Ascending aorta (tissue), 2 donors: ENCODE measurements at places on chromosomes 7 and 10.

- no peak overlapping the region for H3K4me3 ChIP-seq
- no peaks in the 10 kb centered on the region for H3K36me3 ChIP-seq
- H3K4me1 ChIP-seq, result no peaks in the 10 kb centered on the region
- no peaks in the 10 kb centered on the region for H3K27me3 ChIP-seq
- no peak for DNase-seq
These were observed 402.0 kb upstream of the RNF32 start for GRCh38 chr7:156238366-156239133.

- no peak for DNase-seq
- H3K27ac ChIP-seq, result no peak overlapping the region
- no peak overlapping the region for H3K4me3 ChIP-seq
- H3K27me3 ChIP-seq, result no peaks in the 10 kb centered on the region
- no peaks in the 10 kb centered on the region for H3K4me1 ChIP-seq
- H3K36me3 ChIP-seq, result peaks cover 48% of the 10 kb centered on the region
These were observed 34.0 kb downstream of the DLD start for GRCh38 chr7:107924841-107925504.

GRCh38 chr7:39453743-39454355 lies 112.4 kb upstream of the YAE1 start:
- no peak overlapping the region for H3K4me3 ChIP-seq
- no peaks in the 10 kb centered on the region for H3K4me1 ChIP-seq
- no peak overlapping the region for H3K27ac ChIP-seq
- H3K27me3 ChIP-seq, result no peaks in the 10 kb centered on the region

DNA sequence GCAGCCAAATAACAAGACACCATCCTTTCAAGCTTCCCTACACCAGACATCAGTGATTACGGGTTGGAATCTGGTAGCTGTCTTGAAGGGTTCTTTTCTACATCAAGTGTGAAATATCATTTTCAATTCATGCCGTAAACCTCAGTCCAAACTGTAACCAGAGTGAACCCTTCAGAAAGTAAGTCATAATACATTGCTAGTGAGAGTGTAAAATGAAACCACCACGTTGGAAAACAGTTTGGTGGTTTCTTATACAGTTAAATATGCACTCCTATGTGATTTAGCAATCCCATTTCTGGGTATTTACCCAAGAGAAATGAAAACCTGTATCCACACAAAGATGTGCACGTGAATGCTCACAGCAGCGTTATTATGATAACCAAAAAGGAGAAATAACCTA lies 25.6 kb upstream of the ZC3HAV1L start:
- no peaks in the 10 kb centered on the region for H3K4me1 ChIP-seq
- no peak overlapping the region for H3K4me3 ChIP-seq
- H3K27me3 ChIP-seq, result no peaks in the 10 kb centered on the region
- DNase-seq, result no peak

- H3K27me3 ChIP-seq, result no peaks in the 10 kb centered on the region
- H3K4me1 ChIP-seq, result no peaks in the 10 kb centered on the region
- H3K27ac ChIP-seq, result no peak overlapping the region
- no peak overlapping the region for H3K4me3 ChIP-seq
These were observed 1334.9 kb upstream of the CELF2 start for GRCh38 chr10:9682802-9683201.

DNA sequence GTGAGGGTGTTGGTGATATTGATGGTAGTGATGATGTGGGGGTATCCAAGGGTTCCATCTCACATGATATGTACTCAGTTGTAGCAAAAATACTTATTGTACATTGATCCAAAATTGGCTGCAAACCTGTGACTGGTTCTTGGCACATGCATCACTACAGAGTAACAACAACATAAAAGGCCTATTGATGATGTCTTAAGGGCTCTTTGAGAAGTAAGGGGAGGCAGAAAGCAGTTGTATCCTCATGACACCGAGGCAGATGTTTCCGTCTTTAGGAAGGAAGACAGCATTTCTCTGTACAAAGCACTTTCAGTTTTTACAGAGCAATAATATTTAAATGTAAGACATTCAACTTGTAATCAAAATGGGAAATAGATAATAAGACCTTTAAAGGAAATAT lies 34.5 kb downstream of the NRG3 start:
- no peak for DNase-seq
- H3K36me3 ChIP-seq, result no peaks in the 10 kb centered on the region
- H3K27me3 ChIP-seq, result no peaks in the 10 kb centered on the region
- H3K4me1 ChIP-seq, result no peaks in the 10 kb centered on the region
- no peak overlapping the region for H3K4me3 ChIP-seq

DNA sequence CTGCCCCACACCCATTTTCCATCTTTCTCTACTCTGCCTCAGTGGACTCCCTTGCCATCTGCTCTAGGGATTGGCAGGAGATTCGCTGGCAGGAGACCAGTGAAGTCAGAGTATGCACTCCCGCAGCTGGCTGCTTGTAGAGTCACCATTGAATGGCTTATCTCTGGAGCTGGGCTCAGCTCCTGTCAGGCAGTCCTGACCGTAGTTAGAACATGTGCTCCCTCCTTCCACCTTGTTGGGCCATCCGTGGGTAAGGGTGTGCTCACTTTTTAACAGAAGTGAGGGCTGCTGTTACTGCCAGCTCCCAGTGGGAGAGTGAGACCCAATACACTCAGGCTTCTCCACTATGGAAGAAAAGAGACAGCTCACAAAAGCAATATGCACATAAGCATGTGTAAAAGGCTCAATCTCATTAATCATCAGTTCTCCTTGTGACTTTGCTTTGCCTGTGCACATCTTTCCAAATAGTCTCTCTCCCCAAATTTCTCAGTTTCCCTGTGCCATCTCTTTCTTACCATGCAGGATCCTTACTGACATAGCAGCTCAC lies 773.3 kb downstream of the GRID1 start:
- H3K27me3 ChIP-seq, result no peaks in the 10 kb centered on the region
- H3K4me3 ChIP-seq, result no peak overlapping the region
- H3K4me1 ChIP-seq, result no peaks in the 10 kb centered on the region
- no peak for DNase-seq

GRCh38 chr7:131010717-131011431 lies 276.9 kb upstream of the KLF14 start:
- no peak overlapping the region for H3K4me3 ChIP-seq
- no peaks in the 10 kb centered on the region for H3K27me3 ChIP-seq
- H3K36me3 ChIP-seq, result no peaks in the 10 kb centered on the region
- H3K4me1 ChIP-seq, result peaks cover 13% of the 10 kb centered on the region
- H3K27ac ChIP-seq, result peak overlapping the region; percentile 48

DNA sequence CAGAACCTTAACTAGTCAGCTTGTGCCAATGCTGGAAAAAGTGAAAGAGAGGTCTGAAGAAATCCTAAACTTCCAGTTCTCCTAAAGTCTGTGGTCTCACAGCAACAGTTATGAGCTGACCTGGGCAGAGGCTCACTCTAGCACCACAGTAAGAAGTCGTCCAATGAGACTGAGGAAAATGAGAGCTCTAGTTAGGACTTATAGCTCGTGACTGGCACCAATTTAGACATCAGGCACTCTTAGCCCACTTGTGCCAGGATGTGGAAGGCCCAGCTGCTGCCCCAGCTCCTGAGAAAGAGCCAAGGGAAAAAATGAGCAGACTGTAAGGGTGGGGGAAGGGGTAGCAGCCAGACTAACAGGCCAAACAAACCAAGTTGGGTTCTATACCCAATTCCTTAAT lies 7.6 kb downstream of the MMS19 start:
- DNase-seq, result no peak
- H3K4me1 ChIP-seq, result peaks cover 3% of the 10 kb centered on the region
- H3K36me3 ChIP-seq, result no peaks in the 10 kb centered on the region
- H3K4me3 ChIP-seq, result no peak overlapping the region
- no peaks in the 10 kb centered on the region for H3K27me3 ChIP-seq
- peak overlapping the region; percentile 53 for H3K27ac ChIP-seq

GRCh38 chr7:109635374-109635773 lies 1065.7 kb downstream of the DNAJB9 start:
- no peaks in the 10 kb centered on the region for H3K36me3 ChIP-seq
- no peaks in the 10 kb centered on the region for H3K27me3 ChIP-seq
- H3K27ac ChIP-seq, result no peak overlapping the region
- H3K4me3 ChIP-seq, result no peak overlapping the region

GRCh38 chr10:125162120-125162931 lies 2.0 kb upstream of the CTBP2 start:
- H3K36me3 ChIP-seq, result no peaks in the 10 kb centered on the region
- DNase-seq, result peak; percentile 58
- no peaks in the 10 kb centered on the region for H3K27me3 ChIP-seq
- peak overlapping the region; percentile 92 for H3K4me3 ChIP-seq
- H3K27ac ChIP-seq, result peak overlapping the region; percentile 94

DNA sequence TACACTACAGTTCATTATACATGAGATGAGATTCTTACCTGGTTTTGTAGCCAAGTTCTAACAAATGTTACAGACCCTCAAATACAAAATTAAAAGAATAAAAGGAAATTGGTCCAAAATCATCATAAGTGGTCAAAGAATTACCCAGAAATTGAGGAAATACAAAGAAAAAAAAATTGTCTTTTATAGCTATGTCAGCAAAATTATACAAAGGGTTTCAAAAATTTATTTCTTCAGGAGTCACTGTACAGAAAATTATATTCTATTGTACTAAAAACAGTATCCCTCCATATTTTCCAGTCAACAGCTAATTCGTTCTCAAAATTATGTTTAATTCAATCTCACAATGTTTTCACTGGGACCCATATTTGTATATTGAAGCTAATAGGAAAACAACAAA lies 14.3 kb downstream of the PPP1R3A start:
- no peak for DNase-seq
- no peaks in the 10 kb centered on the region for H3K4me1 ChIP-seq
- H3K36me3 ChIP-seq, result no peaks in the 10 kb centered on the region
- no peak overlapping the region for H3K4me3 ChIP-seq

- no peak for DNase-seq
- H3K36me3 ChIP-seq, result peaks cover 16% of the 10 kb centered on the region
These were observed 1.6 kb upstream of the COPS6 start for GRCh38 chr7:100087055-100087750.

GRCh38 chr7:138243836-138244235 lies 167.6 kb downstream of the AKR1D1 start:
- no peak overlapping the region for H3K4me3 ChIP-seq
- H3K27ac ChIP-seq, result no peak overlapping the region
- no peaks in the 10 kb centered on the region for H3K36me3 ChIP-seq
- H3K27me3 ChIP-seq, result no peaks in the 10 kb centered on the region
- no peak for DNase-seq
- no peaks in the 10 kb centered on the region for H3K4me1 ChIP-seq

DNA sequence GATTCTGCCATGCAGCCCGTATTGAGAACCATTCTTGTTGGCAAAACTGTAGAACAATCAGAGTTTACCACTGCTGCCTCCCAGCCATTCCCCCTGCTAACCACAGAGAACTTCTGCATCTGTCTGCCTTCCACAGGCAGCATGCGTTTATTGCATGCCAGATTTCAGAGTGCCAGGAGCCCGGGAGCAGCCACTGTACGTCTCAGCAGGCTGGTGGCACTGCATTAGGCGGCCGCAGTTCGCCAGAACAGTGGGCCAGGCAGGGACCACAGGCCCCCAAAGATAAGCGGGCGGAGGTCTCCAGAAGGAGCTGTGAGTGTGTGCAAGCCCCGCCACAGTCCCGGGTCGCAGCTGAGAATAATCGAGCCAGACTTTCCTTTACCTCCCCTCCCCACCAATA lies 31.8 kb downstream of the ZNF467 start:
- H3K4me1 ChIP-seq, result no peaks in the 10 kb centered on the region
- DNase-seq, result no peak
- H3K4me3 ChIP-seq, result peak overlapping the region; percentile 38
- H3K27me3 ChIP-seq, result no peaks in the 10 kb centered on the region

GRCh38 chr10:112374724-112375541 lies 1.0 kb downstream of the ACSL5 start:
- H3K4me1 ChIP-seq, result peaks cover 4% of the 10 kb centered on the region
- H3K36me3 ChIP-seq, result no peaks in the 10 kb centered on the region
- peak overlapping the region; percentile 57 for H3K4me3 ChIP-seq

DNA sequence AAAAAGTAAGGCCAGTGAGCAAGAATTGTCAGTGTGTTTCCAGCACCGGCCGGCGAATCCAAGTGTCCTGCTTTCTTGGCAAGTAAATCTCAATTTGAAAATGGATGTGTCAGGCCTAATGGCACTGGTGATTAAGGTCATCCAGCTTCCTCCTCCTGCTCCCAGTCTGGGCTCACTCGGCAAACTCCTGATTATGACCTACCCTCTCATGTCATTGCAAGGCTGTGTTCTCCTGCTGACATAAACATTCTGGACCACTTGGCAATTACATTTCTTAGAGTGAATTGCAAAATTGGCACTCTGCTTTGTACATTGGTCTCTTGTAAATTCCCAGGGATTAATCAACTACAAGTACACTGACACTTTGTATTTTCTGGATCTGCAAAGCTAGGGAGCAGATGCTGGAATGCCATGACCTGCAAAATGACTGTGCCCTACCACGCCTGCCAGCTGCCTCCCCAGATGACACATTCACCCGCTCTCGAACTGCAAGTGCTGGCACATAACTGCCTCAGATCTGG lies 473.8 kb downstream of the KIF20B start:
- DNase-seq, result no peak
- H3K4me3 ChIP-seq, result no peak overlapping the region
- H3K27me3 ChIP-seq, result no peaks in the 10 kb centered on the region
- no peak overlapping the region for H3K27ac ChIP-seq
- H3K36me3 ChIP-seq, result no peaks in the 10 kb centered on the region

DNA sequence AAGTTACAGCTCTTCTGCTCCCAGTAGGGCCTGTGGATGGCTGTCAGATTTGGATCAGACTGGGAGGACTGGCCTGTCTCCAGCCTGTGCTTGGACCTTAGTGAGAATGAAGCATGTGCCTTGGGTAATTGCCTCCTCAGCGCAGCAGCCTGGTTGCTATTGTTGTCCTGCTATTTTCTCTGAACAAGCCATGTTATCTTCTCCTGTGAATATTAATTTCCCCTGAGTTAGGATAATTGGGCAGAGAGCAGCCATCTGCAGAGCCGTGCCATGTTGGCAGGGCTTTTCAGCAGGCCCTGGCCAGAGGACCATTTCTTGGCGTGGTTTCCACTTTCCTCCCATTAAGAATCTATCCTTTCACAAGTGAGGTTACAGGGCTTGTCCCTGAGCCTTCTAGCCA lies 497.3 kb downstream of the SORCS3 start:
- H3K27me3 ChIP-seq, result no peaks in the 10 kb centered on the region
- no peaks in the 10 kb centered on the region for H3K36me3 ChIP-seq
- no peaks in the 10 kb centered on the region for H3K4me1 ChIP-seq
- no peak for DNase-seq
- H3K27ac ChIP-seq, result no peak overlapping the region
